ENCODE measurements at places on chromosomes 7 and 10.

- DNase-seq, result no peak
Measured at GRCh38 chr10:48778193-48778857, 93.7 kb downstream of the WDFY4 start.

DNA sequence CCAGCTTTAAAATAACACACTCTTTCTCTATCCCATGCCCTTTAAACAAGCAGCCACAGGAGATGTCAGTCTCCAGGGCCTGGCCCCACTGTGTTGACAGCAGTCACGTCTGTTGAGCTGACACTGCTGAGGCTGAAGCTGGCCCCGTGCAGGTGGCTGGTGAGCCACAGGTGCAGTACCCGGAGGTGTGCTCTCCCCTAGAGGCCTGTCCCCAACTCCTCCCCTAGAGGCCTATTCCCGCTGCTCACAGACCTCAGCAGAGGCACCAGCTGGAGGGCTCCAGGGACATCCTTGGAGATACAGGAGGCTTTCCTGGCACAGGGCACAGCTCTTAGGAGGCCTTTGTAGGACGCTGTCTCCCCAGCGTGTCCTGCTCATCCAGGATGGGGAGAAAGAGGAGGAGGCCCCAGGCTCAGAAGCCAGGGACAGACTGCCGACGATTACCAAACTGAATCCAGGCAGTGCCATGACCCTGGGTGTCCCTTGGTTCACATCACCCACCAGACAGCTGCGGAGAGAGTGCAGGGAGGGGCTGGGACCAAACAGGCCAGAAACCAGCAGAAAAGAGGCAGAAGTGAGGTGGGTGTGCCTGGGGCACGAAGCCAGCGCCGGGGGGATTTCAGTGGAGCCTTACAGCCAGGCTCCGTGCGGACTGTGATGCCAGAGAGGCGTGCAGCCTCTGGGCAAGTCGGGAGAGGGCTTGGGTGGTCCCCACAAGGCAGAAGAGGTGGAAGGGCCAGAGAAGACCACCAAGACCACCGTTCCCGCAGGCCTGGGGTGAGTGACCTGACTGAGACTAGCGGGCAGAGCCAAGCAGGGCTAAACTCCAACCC, 18.5 kb upstream of the TTYH3 start:
- no peak for DNase-seq

GRCh38 chr10:43980313-43980712, 331.6 kb upstream of the ZNF32 start:
- no peak for DNase-seq

- DNase-seq, result no peak
Measured at GRCh38 chr7:88278881-88279280, 27.8 kb downstream of the STEAP4 start.

DNA sequence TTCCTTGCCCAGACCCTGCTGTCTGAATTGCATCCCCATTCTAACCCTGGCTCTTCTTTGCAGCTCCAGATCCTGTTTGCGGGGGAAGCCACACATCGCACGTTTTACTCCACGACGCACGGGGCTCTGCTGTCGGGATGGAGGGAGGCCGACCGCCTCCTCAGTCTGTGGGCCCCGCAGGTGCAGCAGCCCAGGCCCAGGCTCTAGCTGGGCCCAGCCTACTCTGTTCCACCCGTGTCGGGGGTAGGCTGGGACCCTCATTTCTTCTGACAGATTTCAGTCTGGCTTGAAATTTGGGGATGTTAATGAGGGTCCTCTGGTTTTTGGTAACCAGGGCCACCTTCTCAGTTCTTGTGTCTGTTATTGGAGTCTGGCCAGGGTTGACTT, 2.7 kb upstream of the MTG1 start:
- no peak for DNase-seq

DNA sequence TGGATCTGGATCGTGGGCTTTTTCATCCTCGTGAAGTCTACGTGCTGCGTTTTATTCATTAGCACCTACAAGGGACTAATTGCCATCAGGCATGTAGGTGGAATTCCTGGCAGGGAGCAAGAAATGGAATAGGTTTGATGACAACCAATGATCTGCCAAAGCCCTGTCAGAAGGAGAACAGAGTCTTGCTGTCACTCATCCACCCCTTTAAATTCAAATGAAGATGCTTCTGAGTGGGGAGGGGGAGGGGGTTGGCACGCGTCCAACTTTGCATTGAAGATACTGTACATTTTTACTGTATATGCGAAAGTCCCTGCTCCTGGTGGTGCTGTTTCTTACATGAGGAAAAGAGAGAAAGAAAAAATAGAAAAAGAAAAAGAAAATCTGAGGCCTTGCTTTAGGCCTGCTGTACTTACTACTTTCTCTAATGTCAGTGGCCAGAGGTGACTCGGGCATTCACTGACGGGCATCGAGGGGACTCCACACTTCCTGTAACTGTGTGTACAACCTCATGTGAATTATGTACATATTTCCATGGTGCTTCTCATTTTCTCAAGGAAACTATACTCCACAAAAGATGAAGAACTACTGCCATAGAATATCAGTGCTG, 569.1 kb downstream of the INHBA start:
- no peak for DNase-seq

GRCh38 chr10:71383972-71384687, 12.6 kb upstream of the CDH23 start:
- peak; percentile 68 for DNase-seq

DNA sequence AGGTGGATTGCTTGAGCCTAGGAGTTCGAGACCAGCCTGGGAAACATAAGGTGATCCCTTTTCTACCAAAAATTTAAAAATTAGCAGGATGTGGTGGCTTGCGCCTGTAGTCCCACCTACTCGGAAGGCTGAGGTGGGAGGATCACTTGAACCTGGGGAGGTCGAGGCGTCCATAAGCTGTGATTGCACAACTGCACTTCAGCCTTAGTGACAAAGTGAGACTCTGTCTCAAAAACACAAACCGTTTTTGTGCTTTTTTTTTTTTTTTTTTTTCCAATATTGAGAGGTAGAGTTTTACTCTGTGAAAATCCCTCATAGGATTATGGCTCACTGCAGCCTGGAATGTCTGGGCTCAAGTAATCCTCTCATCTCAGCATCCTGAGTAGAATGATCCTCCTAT, 14.1 kb downstream of the CCAR1 start:
- no peak for DNase-seq

DNA sequence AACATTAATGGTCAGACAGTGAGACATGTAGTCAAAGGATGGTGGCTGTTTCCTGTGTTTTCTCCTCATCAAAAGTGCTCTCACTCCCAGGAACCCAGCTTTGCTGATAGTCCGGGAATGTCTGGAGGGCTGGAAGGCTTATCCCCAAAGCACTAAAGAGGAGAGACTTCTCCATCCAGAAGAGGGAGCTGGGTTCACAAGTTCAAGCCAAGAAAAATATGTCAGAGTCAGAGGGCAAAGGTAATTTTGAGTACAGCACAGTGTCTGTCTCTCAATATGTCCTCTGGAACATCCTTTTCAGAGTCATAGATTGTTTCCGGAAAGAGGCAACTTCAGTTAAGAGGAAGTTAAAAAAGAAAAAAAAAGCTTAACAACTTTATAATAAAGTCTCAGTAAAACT, 281.5 kb upstream of the PHYHIPL start:
- DNase-seq, result no peak

GRCh38 chr10:36943544-36943943, 181.9 kb upstream of the ANKRD30A start:
- no peak for DNase-seq

DNA sequence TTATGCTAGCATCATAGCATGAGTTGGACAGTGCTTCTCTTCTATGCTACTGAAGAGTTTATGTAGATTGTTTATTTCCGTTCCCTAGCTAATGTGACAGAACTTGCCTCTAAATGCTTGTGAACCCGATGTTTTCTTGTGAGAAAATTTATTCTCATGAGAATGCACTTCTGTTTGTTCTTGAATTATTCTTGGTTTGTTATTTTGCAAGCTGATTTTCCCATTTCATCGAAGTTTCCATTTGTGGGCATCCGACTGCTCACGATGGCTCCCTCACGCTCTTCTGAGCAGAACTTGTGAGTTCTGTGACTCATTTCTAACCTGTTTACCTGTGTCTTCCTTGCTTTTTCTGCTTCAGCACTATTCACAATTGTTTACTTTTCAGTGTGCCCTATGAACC, 59.9 kb downstream of the WDFY4 start:
- no peak for DNase-seq

DNA sequence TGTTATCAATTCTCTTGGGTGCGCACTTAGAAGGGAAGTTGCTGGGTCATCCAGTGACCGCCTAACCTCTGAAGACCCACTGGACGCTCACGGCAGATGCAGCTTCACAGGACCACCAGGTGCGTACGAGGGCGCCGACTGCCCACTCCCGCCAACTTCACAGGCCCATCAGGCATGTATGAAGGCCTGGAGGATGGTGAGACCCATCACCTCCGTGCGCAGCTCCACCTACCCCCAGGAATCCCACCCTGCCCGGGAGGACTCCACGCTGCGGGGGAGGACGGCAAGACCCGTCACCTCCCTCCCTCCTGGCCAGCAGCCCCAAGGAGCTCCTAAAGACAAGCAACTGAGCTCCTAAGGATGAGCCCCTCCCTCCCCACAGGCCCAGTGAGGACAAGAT, 146.9 kb downstream of the MAD1L1 start:
- no peak for DNase-seq

All from hippocampal formation (tissue), 2 donors.